NCI-H2107 (cell line): ENCODE measurements at places on chromosomes 1 and 21.

GRCh38 chr1:108072776-108073175, 107.8 kb upstream of the VAV3 start:
- no peak for DNase-seq

DNA sequence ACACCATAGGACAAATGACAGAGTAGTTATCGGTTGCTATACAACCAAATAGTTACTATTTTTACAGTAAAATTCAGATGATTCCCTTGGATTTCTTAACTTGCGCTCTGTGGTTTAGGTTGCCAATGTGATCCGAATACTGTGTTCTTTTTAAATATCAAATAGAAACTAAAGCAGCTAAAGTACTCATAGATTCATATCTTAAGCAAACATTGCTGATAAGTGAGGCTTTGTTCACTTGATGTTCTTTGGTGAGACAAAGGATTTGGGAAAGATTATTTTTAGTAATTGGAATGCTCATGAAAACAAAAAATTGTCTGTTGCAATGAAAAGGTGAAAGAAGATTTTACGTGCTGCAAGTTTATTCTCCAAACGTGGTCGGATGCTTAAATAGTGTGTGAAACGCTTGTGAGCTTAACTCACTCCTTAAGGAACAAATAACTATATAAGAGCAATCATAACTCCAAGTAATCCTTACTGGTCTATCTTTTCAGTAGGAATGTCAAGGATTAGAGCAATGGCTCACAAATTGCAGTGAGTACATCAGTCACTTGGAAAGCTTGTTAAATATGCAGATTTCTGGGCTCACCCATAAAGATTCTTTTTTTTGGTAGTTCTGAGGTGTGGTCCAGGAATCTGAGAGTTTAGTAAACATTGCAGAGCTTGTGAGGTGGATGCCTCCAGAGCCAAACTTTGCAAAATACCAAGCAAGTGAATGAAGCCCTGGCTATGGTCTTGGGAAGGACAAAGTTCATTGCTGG, 31.8 kb upstream of the PDC start:
- no peak for DNase-seq

GRCh38 chr1:161037661-161038522, 872 bp downstream of the TSTD1 start:
- no peak for DNase-seq

GRCh38 chr1:46558966-46559365, 7.5 kb upstream of the KNCN start:
- no peak for DNase-seq

DNA sequence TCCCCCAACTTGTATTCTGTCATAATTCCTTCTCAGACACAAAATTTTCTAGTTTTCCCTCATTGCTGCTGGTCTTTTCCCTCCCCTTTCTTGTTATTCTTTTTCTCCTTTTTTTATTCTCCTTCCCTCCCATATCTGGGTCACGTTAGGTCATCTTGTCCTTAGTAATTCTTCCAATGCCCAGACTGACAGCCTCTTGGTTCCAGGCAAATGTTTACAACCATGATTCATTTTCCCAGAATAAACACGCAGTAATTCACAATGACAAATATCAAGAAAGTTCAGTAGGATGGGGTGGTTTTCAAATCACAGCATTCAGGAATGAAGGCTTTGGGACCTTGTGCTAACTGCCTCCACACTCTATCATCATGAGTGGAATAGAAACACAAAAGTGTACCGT, 25.2 kb downstream of the NHLH2 start:
- DNase-seq = no peak

DNA sequence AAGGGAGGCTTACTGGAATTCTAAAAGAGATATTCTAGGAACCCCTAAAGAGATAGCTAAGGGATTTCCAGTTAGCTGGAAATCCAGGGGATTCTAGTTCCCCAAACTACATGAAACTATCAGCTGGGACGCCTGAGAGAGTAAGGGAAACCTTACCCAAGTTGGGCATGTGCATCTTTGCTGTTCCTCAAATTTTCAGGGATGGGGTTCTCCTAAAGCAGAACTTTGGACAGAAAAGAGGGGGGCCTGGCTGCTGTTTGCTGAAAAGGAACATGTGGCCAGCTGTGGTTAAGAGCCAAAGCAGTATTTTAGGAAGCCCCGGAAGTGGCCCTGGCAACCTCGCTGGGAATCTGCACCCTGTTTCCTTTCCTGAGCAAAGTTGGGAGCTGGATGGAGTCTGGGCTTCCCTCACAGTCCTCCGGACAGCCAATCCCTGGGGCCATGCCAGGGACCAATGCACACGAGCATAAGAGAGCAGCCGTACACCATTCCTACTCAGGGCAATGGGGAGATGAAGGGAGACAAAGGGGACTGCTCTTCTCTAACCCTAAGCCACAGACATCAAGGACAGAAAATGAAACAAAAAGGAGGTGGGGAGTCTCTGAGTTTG, 154.3 kb downstream of the PLXNA2 start:
- DNase-seq = no peak

DNA sequence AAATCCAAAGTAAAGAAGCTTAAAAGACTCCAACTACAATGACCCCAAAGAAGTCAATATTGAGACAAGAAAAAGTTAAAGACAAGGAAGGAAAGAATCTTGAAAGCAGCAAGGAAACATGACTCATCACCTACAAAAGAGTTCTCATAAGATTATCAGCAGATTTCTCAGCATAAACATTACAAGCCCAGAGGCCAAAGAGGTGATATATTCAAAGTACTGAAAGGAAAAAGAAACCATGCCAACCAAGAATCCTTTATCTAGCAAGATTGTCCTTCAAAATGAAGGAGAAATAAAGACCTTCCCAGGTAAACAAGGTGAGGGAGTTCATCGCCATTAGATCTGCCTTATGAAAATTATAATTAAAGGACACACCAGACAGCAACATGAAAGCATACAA, 49.8 kb downstream of the CSMD2 start:
- DNase-seq = no peak

- DNase-seq = no peak
Measured at GRCh38 chr1:173467426-173467825, 9.7 kb upstream of the PRDX6 start.
